ENCODE measurements at places on chromosomes 7 and 10. TPM values are rescaled to one million over a fixed set of nuclear protein-coding genes. Genes with fewer than 3 reads are reported as not detected.

GRCh38 chr10:100982916-100983830, 4.1 kb downstream of the MRPL43 start:
- DNase-seq: no peak

DNA sequence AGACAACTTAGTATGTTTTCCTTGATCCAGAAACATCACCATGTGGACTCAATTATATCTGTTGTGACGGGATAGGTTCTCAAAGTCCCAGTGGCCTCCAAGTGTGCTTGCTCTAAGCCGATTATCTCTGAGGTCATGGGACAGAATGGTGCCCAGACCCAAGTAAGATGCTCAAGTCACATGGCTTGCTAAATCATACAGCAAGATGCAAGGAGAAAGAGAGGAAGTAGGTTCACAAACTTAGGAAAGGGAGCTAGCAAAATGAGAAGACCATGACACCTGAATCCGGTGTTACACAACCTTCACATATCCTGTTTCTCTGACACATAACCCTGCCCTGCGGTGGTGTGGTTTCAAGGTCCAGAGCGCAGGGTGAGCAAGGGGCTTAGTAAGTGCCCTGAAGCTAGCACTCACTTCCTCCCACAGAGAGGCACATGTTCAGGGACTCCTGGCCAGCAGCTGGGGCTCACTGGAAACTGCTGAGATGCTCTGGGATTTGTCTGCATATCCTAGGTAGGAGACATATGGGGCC, 590.9 kb upstream of the ANKRD30A start:
- no peak for DNase-seq

The CPA2 gene
- not detected for total RNA-seq

The HPS1 gene
- total RNA-seq: 26.9 TPM

DNA sequence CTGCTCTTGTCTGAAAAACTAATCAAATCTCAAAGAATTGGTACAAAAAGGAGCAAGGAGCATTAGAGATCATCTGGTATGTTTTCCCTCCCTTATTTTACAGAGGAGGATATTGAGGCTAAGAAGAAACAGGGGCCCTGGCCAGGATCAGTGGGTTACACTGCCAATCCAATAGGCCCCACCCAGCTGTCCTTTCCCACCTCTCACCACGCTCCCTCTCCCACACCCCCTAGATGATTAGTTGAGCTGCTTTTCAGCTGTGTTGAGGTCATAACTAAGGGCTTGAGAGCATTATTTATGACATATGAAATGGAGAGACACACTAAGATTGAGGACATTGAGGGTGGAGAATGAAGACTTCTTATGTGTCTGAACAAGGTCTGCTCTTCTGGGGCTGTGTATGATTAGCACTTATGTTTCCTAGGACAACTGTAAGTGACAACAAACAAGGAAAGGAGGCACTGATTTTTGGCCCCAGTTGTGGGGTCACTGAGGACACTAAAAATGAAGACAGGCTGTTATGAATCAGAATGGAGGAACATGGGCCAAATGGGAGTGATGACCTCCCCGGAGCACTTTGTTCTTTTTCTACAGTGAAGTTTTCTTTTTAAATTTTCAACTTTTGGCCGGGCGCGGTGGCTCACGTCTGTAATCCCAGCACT, 26.5 kb downstream of the VWA2 start:
- DNase-seq: peak; percentile 68

DNA sequence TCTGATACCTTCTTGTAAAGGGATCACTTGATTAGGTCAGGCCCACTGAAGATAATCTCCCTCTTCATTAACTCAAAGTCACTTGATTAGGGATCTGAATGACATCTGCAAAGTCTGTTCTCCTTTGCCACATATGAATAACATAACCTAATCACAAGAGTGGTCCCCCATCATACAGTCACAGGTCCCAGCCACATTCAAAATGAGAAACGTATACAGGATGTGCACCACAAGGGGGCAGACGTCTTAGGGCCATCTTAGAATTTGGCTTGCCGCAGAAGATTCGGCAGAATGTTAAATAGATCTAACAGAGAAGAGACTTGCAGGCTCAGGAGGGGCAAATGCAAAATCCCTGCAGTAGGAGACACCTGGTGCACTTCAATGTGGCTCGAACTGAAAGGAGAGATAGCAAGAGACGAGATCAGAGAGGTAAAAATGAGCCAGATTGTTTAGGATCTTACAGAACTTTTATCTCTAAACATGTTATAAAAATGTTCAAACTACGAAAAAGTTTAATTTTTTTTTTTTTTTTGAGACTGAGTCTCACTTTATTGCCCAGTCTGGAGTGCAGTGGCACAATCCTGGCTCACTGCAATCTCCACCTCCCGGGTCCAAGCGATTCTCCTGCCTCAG, 10.4 kb upstream of the SMC3 start:
- no peak for DNase-seq
